ENCODE measurements at places on chromosomes 4 and X.

DNA sequence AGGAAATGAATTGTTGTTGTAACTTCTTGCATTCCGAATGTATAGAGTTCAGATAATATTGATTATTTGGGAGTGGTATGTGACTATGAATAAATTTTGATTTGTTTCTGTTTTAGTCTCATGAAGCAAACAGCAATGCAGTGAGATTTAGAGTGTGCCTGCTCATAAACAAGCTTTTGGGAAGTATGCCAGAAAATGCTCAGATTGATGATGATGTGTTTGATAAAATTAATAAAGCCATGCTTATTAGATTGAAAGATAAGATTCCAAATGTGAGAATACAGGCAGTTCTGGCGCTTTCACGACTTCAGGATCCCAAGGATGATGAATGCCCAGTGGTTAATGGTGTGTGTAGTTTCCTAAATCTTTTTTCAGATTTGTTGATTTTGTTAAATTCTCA, 2.0 kb downstream of the NCAPG start:
- no peak for DNase-seq

DNA sequence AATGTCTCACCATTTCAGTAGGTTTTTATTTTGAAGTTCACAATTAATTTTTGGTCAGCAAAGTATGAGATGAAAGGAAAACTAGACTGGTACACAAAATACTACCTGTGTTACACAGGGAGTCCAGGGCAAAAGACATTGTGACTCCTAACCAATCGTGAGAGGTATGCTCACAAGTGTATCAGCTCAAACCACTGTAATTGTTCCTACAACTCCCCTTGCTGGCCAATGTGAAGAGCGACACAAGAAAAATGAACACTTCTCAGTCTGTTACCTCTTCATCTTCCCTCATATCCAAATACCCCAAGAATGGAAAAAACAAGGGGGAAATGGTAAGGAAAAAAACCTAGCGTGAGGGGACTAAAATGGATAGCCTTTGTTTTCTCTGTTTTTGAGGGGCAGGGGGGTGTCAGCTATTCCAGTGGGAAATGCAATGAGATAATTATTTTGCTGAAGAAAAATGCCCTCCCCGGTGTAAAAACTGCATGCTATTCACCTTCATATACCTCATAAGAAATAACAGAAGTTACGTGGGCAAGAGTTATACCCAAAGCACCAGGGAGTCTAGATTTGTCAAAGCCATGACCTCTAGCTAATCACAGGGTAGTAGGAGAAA, 30.6 kb upstream of the NSUN7 start:
- no peak for DNase-seq

- no peak for DNase-seq
Observed at GRCh38 chr4:177118596-177118995, 191.1 kb upstream of the NEIL3 start.

DNA sequence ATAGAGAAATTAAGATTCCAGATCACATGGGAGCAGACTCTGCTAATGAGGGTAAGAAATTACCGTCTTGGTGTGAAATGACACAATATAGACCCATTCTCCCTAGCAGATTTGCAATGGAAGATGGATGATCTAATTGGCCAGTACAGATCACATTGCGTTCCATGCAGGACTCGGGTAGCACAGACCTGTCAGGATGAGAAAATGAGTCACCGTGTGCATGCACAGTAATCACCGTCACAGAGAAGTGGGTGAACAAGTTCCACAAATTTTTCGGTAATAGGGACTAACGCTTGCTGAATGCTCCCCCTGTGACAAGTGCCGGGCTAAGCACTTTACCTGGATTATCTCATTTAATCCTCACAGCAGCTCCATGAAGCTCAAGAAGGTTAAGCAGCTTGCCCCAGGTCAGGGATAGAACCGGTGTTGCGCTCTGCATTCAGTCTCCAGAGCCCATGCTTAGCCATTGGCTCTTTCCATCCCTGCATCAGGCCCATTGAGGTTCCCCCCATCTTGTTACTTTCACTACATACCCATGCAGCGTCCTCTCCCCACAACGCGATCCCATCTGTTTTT, 375.6 kb downstream of the FBXW7 start:
- DNase-seq, result no peak

- DNase-seq, result no peak
Observed at GRCh38 chrX:116499780-116500179, 37.0 kb upstream of the CT83 start.

DNA sequence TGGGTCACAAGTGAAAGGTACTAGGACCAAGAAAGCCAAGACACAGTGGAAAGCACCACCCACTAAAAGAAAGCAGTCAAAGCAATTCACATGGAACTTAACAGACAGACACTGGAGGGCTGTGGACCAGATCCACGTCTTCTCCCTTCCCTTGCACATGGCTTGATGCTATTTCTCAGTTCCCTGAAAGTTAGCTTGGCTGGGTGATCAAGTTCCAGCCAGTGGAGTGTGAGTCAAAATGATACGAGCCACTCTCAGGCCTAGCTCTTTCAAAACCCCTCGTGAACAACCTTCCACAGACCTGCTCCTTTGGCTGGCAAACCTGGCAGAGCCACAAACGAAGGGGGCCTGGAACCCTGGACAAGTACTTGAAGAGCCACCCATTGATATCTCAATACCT, 52.0 kb downstream of the RELL1 start:
- no peak for DNase-seq

DNA sequence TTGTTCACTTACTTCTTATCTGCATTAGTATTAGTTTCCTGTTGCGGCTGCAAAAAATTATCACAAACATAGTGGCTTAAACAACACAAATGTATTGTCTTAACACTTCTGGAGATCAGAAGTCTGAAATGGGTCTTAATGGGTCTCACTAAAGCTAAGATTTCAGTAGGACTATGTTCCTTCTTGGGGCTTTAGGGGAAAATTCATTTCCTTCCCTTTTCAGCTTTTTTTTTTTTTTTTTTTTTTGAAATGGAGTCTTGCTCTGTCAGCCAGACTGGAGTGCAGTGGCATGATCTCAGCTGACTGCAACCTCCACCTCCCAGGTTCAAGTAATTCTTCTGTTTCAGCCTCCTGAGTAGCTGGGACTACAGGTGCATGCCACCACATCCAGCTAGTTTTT, 78.1 kb upstream of the KLF3 start:
- no peak for DNase-seq

All from effector memory CD8-positive, alpha-beta T cell (primary cell).